Activated naive CD4-positive, alpha-beta T cell treated with anti-CD3 and anti-CD28 coated beads, Interleukin-2, amount 10 ng/mL, durations not matched to agents 7 days and 5 days (primary cell): ENCODE measurements at places on chromosomes 5 and 9.

- H3K4me3 ChIP-seq: no peak overlapping the region
- no peak for DNase-seq
- H3K36me3 ChIP-seq: no peaks in the 10 kb centered on the region
- H3K27ac ChIP-seq: no peak overlapping the region
These were observed 234.5 kb downstream of the PAPPA start for GRCh38 chr9:116387934-116388698.

DNA sequence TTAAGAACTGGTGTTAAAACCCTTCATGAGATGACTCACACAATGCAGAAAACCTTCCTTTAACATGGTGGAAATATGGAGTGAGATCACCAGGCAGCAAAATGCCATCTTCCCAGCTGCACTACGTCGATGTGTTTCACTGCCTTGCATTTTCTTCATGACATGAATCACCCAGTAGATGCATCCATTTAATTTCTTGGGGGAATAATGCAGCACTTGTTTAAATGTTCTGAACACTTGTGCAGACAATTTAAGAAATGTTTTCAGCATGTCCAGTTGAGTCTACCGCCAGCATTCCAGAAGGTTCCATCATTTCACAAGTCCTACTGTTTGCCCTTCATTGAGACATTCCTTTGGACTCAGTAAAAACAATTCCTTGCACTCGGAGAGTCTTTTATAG, 81.6 kb downstream of the ADAMTS16 start:
- H3K27ac ChIP-seq: no peak overlapping the region
- H3K36me3 ChIP-seq: no peaks in the 10 kb centered on the region
- no peaks in the 10 kb centered on the region for H3K27me3 ChIP-seq

DNA sequence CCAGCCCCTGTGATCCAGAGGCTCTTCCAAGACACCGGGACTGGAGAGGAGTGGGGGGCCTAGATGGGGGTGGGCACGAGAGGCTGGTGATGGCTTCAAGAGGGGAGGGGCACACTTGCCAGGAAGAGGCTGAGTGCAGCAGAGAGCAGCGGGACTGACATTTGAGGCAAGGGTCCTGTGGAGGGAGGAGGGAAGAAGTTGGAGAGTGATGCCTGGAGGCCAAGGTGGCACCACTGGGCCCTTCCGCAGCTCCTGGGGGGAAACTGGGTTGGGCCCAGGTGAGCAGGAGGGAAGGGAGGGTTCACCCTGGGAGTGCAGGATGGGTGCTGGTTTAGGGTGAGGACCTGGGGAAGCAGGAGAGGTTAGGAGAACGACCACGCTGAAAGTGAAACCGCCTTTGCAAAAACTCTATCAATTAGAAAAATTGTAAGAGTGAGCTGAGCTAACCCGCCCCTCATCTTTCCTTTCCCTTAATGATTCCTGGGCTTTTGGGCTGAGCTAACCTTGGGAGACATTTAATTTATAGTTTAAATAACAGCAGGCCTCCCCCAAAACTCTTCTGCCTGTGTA, 26.2 kb downstream of the ABO start:
- H3K4me3 ChIP-seq: no peak overlapping the region
- H3K36me3 ChIP-seq: no peaks in the 10 kb centered on the region
- no peak for DNase-seq
- H3K4me1 ChIP-seq: peaks cover 23% of the 10 kb centered on the region

- no peak for DNase-seq
- no peak overlapping the region for H3K4me3 ChIP-seq
- H3K27me3 ChIP-seq: no peaks in the 10 kb centered on the region
These were observed 98.5 kb downstream of the INSYN2B start for GRCh38 chr5:169881702-169882303.

DNA sequence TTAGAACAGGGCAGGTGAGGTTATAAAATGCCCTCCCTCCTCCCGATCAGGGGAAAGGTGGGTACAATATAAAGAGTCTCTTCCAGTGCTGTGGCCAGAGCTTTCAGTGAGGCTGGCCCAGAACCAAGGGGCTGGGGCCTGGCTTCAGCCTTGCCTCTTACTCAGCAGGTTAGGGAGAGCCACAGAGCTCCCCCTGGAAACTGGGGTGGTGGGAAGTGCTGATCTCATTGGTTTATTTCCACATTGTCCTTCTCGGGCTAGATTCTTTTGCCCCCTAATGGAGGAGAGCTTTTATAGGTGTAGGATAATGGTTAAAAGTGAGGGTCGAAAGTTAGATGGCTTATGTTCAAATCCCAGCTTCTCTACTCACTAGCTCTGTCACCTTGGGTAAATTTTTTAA, 186.7 kb upstream of the TBC1D2 start:
- no peak overlapping the region for H3K4me3 ChIP-seq
- no peak for DNase-seq
- no peak overlapping the region for H3K27ac ChIP-seq
